Fibroblast of gingiva (primary cell): ENCODE measurements at places on chromosomes 3 and 15.

GRCh38 chr3:185724761-185725160 lies 100.1 kb downstream of the IGF2BP2 start:
- DNase-seq: peak; percentile 90

DNA sequence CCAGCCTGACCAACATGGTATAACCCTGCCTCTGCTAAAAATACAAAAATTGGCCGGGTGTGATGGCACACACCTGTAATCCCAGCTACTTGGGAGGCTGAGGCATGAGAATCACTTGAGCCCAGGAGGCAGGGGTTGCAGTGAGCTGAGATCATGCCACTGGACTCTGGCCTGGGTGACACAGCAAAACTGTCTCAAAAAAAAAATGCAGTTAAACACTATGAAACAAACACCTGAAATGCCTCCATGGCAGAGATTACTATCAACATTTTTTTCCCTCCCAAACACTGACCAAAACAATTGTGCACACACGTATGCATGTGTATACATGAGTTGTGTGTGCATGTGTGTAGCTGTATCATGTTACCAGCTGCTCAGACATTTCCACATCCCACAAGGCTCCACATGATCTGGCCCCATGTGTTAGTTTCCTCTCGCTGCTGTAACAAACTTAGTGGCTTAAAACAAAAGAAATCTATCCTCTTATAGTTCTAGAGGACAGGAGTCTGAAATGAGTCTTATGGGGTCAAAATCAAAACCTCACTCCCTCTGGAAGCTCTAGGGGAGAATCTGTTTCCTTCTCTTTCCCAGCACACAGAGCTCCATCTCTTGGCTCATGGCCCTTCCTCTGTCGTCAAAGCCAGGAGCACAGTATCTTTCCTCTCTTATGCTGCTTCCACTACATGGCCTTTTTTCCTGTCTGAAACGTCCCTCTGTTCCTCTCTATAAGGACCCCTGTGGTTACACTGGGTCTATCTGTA lies 34.5 kb downstream of the SLC41A3 start:
- no peak for DNase-seq

GRCh38 chr3:104825116-104825515 lies 541.6 kb upstream of the ALCAM start:
- DNase-seq: peak; percentile 33

DNA sequence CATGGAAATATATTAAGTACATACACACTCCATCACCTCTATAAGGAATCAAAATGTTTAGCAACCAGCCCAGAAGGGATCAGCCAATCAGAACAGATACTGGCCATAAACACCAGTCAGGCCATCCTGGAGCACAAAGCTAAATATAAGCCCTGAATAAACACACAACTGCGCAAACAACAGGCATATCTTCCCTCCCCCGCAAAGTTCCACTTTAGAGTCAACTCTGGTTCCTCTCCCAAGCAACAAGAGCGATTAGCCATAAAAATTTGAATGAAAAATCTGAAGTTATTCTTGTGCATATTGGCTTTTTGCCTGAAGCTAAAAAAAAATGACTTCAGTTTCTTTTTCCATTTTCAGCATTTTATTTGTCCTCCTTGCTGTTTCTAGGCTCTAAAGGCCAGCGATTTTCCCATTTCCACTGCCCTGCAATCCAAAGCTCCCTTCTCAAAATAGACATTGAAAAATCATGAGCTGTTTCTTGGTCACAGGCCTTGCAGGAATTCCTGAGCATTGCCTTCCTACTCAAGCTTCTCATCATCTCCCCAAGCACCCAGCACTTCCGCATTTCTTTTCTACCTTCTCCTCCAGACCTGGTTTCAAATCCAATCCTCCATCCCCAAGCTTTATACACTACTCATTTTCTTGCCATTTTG lies 247.9 kb downstream of the ZMAT3 start:
- no peak for DNase-seq

DNA sequence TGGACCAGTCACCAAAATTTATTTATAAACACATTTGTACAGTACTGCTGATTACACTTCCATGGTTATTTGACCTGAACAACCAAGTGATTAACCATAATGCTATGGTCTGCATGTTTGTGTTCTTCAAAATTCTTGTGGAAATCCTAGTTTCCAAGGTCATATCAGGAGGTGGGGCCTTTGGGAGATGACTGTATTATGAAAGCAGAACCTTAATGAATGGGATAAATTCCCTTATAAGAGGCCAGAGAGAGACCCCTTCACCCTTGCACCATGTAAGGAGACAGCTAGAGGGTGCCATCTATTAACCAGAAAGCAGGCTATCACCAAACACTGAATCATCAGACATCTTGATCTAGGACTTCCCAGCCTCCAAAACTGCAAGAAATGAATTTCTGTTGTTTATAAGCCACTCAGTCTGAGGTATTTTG lies 1.9 kb downstream of the SCAPER start:
- DNase-seq: peak; percentile 32

DNA sequence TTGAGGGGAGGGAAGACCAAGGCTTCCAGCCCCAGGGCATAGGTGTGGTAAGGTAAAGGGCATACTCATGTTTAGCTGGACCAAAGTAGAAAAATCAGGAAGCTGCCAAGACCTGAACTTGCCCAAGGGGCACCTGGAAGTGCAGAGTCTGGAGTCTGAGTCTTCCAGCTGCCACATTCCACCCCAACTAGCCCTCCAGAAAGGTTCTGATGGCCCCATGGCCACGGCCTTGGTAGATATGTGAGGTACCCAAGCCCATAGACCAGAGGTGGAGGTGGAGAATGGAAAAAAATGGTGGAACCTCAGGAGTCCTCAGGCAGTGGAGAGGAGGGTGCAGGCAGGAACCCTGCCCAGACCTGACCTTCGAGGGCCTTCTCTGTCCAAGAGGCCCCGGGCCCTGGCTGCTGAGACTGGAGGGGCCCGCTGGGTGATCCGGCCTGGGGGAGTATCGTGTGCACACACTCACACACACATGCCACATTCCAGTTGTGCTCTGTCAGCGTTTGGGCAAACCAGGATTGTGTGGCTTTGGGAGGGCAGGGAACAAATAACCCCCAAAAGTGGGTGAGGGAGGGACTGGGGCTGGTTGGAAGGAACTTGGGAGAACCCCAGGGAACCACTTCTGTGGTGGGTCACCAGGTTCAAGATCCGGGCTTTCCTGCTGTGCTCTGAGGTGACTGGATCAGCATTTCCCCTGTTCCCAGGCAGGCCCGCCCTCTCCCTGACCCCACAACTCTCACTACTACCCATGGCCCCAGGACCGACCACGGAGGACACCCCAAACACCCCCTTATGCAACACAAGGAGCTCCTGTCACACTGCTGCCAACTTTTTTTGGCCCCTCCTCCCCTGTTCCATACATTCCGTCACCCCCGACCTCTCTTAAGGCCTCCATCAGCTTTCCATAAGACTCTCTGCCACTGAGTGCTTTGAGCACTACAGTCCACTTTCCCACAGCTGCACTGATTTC lies 11.6 kb downstream of the MYL3 start:
- no peak for DNase-seq

- no peak for DNase-seq
Observed at GRCh38 chr3:54873059-54874010, 54.5 kb downstream of the LRTM1 start.

- peak; percentile 78 for DNase-seq
Observed at GRCh38 chr3:160665784-160666526, 11.0 kb upstream of the ARL14 start.

DNA sequence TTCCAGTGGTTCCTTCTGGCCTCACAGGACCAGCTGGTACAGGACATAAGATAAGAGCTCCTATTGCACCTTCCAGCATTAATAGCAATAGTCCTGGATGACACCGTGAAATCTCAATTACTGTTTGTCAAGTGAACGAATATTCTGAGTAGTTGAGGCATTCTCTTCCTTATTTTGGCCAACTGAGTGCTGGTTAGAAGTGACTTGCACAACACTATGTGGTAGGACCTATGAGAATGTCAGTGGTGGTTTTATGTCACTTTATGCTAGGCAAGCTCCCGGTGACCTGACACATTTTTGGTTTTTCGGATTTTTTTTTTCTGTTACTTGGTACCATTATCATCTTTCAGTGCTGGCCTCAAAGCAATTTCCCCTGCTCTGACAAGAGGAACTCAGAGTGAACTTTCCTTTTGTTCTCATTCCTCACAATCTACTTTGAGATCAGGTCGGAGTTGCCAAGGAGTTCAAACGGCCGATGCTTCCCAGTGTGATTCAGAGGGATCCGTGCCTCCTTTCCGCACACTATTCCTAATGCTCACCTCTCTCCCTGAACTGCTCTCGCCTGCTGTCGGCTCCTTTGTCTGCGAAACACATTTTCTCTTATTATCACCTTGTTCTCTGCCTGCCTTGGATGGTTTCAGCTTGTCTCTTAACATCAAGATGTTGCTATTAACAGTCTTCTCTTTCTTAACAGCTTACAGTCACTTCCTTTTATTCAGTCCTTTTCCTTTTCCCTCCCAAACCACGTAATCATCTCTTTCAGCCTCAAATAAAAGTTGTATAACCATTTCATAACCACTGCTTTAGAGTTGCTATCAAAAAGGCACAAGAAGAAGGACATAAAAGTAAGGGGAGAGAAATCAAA lies 35.8 kb downstream of the QTRT2 start:
- no peak for DNase-seq

DNA sequence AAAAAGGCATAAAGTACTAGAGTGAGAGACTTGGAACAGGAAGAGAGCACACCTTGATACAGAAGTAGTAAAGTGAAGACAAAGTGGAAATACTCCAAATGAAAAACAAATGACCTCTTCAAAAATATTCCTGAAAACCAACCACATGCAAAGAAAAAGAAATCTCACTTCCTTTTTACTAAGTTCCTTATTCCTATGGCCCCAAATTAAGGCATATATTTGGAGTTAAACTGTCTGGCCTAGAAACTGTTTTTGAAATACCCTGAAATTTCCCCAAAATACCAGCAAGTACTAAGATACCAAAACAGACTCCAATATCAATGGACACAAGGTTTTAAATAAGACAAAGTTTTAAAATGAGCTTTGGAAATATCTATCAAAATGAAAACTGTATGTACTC lies 58.2 kb downstream of the ZNF148 start:
- DNase-seq: no peak

- DNase-seq: no peak
Observed at GRCh38 chr3:10757021-10757820, 58.8 kb upstream of the SLC6A11 start.

DNA sequence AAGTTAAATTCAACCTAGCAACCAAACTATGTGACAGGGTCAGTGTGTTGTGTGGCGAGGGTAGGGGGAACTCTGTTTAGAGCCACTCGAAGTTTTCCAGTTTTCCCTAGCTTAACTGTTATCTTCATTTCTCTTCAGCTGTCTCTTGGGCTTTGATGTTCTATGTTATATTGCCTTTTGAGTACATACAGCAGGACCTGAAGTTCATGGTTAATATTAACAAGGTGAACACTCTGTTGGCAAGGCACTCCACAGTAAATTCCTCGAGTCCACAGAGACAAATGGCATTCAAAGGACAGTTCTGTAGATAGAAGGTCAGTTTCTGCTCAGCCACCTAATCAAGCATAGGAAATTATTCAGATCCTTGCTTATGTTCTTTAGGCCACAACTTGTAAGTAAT lies 147.9 kb upstream of the DPH6 start:
- no peak for DNase-seq

- DNase-seq: no peak
Observed at GRCh38 chr3:192207651-192208050, 519.7 kb downstream of the FGF12 start.

DNA sequence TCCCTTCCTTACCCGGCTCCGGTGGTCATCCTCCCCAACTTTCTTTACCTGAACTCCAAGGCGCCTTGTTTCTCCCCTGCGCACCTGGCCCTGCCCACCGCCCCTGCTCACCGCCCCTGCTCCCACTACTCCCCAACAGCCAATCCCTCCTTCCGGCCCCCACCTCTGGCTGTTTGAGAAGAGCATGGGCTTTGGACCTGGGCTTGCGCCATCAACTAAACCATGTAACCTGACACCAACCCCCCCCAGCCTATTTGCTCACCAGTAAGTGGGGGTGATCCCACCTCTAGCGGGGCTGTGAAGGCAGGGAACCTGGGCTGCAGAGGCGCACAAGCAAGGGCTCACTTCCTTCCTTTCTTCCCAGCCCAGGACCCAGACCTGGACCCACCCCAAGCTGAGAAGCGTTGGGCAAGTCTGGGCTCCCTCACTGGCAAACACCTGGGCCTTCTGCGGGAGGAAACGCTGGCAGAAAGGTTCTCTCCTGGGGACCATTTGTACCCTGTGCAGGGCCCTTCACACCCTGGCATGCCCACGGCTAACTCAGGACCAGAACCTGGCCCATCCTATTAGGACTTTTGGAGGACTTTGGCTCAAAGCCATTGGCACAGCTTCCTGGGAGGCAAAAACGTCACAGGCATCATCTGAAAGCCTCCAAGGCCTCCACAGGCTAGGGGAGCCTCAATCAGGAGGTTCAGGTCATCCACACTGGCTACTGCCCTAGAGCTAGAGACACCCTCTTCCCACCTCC lies at the start of gene PLXNB1:
Gene PLXNB1 (minus strand): TSS at position 127 of the 748 bp plus-strand sequence. CDS start 5,475 bp downstream, outside the sequence.
- peak; percentile 46 for DNase-seq

DNA sequence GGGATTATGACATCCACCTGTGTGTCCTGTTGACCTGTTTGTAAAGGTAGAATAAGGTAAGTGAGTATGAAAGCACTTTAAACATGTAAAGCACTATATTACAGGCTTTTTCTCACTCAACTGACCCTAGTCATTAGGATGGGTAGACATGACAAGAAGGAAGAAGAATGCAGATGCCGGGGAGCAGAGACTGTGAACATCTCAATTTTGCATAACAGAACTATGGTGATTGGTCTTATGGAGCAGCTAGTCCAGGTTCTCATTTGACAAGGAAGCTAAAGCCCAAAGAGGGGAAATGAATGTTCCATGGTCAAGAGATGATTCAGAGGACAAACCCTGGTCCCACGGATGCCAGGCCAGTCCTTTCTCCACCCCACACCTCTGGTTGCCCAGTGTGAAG lies 200.1 kb upstream of the BCL6 start:
- no peak for DNase-seq

- DNase-seq: no peak
Observed at GRCh38 chr3:165192610-165193192, 3.5 kb downstream of the SLITRK3 start.

GRCh38 chr15:64006642-64007041 lies 39.6 kb downstream of the DAPK2 start:
- DNase-seq: no peak

GRCh38 chr15:51382787-51383186 lies 41.3 kb downstream of the GLDN start:
- peak; percentile 44 for DNase-seq

DNA sequence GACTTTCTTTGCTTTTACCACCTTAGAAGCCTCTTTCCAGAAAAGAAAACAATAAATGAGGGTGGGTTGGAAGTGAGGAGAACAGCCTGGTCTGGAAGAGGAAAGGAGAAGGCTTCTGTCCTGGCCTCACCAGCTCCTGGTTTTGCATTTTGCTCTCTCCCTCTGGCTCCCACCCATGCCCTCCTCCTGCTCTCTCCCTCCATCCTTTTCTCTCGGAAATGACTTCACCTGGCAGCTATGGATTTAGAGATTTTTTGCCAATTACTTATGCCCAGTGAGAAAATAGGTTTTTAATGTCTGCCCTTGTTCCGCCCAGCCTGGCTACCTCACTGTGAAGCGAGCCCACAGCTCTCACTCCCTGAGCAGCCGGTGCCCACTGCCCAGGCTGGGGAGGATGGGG lies 77.9 kb upstream of the NTRK3 start:
- no peak for DNase-seq
